ENCODE measurements at places on chromosomes 1 and 21.

GRCh38 chr1:31580513-31580870 lies 4.2 kb downstream of the TINAGL1 start:
- no peak for DNase-seq

DNA sequence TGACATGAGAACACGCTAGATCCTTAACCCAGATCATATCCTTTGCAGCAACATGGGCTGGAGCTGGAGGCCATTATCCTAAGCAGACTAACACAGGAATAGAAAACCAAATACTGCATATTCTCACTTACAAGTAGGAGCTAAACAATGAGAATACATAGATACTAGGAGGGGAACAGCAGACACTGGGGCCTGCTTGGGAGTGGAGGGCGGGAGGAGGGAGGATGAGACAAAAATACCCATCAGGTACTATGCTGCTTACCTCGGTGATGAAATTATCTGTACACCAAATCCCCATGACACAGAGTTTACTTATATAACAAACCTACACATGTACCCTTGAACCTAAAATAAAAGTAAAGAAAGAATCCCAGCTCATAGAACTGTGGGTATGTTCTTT lies 1.2 kb upstream of the MOB3C start:
- DNase-seq = no peak

DNA sequence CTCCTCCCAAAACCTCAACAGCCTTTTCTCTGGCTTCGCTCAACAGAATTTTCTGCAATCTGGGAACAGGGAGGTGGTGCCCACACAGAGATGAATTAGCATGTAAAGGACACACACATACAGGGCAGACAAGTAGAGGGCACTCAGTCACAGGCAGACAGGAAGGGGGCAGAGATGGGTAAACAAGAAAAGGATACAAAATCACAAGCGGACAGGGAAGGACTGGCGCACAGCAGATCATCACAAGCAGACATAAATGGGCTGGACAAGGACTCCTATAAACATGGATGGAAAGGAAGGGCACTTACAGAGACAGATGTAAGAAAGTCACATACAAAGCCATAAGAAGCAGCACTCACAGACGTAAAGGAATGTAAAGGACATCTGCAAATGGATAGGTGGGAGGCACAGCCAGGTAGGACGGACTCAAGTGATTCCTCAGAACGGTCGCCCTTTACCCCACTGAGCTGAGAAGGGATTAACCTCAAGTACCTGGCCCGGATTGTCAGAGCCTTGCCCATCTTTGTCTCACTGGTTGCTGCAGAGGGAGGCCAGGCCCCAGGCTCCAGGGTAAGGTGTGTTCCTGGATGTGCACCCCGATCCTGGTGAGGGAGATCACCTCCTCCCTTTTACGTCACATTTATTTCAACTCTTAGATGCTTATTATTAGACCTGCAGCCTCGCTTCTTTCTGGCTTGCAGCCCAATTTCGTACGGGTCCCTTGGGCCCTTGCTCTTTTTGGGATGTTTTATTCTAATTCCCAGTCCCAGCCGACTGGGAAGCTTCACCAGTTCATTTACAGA lies 836 bp upstream of the PRCC start:
- DNase-seq = no peak

GRCh38 chr1:34973326-34973725 lies 11.8 kb downstream of the TMEM35B start:
- DNase-seq = no peak

GRCh38 chr1:43373066-43373940 lies 5.5 kb upstream of the ELOVL1 start:
- DNase-seq = no peak

- DNase-seq = no peak
Observed at GRCh38 chr1:171397851-171398469, 84.0 kb downstream of the FMO4 start.

GRCh38 chr1:177891809-177892208 lies 78.0 kb downstream of the SEC16B start:
- no peak for DNase-seq

DNA sequence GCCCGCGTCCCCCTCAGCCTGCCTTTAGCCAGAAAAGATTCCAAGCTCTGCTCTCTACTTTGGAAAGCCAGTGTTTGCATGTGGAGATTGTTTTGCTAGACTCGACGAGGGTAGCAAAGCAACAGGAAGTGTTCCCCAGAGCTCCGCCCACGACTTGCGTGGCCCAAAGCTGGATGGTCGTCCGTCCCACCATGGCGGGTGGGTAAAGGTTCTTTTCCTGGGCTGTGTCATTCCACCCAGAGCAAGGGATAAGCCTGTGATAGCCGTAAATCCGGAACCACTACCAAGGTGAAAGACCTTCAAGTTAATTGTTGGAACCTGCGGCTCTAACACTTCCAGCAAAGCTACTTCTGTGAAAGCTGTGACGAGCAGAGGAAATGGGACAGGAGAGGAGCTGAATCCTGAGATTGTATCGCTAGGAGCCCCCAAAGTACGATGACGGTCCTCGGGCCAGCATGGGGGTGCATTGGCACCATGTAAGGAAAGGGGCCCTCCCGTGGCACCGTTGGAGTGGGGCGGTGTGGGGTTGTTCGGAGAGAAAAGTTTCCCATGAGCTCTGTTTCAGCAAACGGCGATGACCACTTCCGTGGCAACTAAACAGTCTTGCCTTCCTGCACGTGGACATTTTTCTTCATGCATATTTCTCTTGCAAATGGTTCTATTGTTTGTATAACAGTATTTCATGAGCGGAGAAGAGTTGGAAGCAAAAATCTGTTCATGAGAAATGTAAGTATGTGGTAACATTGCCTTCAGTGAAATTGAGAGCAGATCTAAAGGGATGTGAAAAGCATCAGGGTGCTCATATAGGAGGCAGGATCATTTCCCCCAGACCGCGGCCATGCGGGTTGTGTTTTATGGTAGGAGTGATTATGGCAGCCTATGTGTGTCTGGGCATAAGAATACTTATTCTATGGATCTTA lies 8.4 kb downstream of the MX2 start:
- DNase-seq = no peak

GRCh38 chr1:168271636-168272035 lies 9.0 kb upstream of the TBX19 start:
- DNase-seq = no peak

DNA sequence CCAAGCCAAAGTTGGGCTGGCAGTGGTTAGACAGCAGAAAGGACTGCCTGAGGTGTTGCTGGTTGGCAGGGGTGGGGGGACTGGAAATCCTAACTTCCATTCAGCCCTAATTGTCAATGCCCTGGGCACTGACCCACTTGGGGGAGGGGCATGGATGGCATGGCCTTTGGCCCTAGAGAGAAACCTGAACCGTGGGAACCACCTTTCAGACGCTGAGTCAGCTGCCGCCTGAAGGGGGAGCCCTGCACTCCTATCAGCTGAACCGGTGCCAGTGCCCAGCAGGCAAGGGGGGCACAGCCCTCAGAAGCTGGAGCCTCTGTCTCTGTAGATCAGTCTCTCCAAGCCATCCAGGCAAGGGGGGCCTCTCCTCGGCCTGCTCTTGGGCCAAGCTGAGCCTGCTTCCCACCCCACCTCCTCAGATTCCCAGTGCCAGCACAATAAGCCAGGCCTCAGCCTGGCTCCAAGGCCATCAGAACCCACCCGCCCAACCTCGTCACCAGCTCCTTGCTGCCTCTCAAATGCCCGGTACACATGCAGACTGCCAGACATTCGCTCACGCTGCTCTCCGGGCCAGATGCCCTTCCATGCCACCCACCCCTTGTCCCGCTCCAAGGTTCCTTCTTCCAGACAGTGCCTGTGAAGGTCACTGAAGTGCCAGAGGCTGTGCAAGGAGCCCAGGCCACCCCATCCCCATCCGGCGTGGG lies 11.6 kb downstream of the TINAGL1 start:
- peak; percentile 19 for DNase-seq

- no peak for DNase-seq
Observed at GRCh38 chr1:170020859-170021258, 53.6 kb downstream of the KIFAP3 start.

GRCh38 chr1:9649769-9650168 lies 1.8 kb upstream of the PIK3CD start:
- DNase-seq = no peak

GRCh38 chr1:15402809-15403450 lies 6.8 kb upstream of the EFHD2 start:
- DNase-seq = no peak

DNA sequence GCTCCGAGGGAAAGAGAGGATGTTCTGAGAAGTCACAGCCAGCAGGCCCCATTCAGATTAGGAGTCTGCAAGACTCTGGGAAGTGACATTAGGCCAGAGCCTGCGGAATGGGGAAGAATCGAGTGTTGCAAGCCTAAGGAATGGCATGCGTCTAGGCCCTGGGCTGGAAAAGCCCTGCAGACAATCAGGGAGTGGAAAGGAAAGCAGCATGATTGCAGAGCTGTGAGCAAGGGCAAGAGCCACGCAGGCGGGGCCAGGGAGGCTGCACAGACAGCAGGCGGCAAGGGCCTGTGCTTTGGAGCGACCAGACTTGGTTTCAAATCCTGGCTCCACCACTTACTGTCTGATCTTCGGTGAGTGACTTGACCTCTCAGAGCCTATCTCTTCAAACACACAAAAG lies 118.2 kb downstream of the RRAGC start:
- DNase-seq = no peak

GRCh38 chr1:176795929-176796328 lies 333.0 kb downstream of the PAPPA2 start:
- DNase-seq = no peak

DNA sequence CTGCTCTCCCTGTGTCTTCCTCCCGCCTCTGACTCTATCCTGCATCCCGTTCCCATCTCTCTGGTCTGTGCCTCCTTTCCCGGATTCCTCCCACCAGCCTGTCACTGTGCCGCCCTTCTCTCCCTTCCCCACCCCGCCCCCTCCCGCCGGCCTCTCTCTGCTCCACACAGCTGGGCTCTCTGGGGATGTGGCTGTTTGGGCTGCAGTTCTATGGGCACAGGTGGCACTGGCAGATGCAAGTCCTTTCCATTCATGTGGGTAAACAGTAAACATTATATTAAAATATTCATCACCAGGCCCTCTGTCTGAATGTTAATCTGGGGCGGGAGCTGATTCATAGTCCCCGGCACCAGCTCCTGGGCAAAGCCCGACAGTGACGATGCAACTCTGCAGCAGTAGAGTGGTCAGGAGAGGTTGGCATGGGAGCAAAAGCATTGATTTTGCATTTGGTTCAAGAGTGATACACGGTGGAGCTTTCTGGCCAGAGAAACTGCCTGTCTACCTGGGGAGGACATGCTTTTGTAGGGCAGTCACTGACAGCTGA lies 249.3 kb downstream of the TNR start:
- DNase-seq = no peak

DNA sequence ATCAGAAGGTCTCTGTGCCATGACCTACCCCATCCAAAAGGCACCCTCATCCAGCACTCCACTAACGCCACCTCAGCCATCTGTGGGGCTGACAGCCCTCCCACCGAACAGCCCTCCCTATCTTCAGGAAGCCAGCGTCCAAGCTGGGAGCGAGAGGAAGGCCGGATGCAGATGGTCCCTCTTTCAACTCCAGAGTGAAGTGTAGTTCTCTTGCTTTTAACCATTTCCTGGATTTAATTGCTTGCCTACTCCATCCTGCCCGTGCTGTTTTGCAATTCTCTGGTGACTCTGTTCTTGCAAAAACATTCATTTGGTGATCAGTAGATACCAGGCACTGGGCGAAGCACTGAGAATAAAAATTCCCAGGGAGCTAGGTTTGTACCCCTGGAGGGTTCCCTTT lies 8.2 kb upstream of the DYRK1A start:
- DNase-seq = no peak

DNA sequence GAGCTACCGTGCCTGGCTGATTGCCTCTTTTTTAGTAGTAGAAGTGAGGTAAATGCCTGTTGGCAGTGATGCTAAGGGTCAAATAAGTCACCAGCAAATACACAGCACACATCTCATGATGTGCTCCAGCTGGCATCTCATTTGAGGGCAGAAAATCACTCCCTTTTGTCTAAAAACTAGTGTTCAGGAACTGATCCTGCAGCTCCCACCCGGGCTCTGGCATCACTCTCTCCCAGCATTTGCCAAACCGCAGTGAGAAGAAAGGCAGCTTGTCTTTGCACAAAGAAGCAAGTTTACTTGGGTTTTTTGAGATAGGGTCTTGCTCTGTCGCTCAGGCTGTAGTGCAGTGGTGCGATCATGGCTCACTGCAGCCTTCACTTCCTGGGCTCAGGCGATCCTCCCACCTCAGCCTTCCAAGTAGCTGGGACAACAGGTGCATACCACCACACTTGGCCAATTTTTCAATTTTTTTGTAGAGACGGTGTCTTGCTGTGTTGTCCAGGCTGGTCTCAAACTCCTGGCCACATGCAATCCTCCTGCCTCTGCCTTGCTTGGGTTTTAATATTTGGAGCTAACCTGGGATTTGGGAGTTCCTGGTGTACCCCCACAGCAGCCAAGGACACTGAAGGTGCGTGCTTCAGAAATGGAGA lies 4.1 kb downstream of the RBP7 start:
- no peak for DNase-seq

DNA sequence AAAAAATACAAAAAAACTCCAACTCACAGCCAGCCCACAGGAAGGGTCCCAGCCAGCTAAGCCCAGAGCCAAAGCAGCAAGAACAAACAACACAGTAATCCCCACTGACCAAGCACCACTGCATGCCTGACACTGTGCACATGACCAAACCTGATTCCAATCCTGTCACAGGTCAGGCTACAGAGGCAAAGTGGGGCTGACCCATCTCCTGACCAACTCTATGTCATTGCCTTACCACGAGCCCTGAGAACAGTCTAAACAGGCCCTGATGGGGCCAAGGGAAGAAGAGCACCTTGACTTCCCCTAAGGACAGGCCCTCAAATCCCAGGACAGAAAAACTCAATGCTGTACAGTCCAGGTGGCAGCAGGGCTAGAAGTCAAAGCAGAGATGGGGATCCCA lies 2.4 kb downstream of the LSS start:
- no peak for DNase-seq

DNA sequence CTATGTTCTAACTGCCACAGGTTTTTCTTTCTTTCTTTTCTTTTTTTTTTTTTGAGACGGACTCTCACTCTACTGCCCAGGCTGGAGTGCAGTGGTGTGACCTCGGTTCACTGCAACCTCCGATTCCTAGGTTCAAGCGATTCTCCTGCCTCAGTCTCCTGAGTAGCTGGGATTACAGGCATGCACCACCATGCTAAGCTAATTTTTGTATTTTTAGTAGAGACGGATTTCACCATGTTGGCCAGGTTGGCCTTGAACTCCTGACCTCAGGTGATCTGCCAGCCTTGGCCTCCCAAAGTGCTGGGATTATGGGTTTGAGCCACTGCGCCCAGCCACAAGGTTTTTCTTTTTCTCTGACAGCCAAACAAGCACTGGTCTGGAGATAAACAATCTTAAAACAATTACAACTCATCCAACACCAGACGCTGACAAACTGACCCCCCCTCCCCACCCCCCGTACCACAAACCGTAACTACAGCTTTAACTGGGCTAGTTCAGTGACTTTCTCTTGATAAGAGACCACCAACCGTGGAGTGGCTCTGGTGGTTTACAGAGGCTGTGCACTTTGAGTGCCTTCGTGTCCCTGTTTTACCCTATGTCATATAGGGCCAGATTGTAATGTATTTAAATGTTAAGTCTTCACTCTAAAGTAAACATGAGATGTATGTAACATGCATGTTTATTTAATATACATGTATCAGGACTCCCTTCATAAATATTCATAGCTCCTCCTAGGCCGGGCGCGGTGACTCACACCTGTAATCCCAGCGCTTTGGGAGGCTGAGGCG lies 19.5 kb upstream of the PUM1 start:
- DNase-seq = no peak

Measured in bone marrow (tissue), 2 donors.